ENCODE measurements at places on chromosomes 13 and 19.

GRCh38 chr13:24129914-24130774 is 30.4 kb upstream of the SPATA13 start:
- no peak for DNase-seq

- DNase-seq, result no peak
Observed at GRCh38 chr13:47898080-47898479, 103.0 kb downstream of the SUCLA2 start.

GRCh38 chr19:49315111-49315510 is 9.9 kb downstream of the SLC6A16 start:
- DNase-seq, result no peak

- no peak for DNase-seq
Observed at GRCh38 chr13:76053181-76053580, 417.1 kb downstream of the LMO7 start.

DNA sequence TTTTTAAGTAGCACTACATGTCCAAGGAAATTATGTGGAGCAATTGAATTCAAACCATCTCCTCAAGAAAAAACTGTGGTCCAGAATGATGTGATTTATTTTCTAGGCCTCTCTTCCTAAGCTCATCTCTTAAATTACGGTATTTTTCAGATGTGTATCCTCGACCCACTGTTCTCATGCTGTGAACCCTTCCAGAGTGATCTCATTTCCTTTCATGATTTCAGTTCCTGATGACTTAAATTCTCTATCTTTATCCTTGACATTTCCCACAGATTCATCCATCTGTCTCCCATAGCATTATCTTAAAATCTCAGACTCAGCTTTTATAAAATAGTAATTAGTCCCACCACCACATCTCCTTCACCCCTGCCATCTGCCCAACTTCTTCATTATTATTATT is 117.6 kb upstream of the SPRY2 start:
- DNase-seq, result no peak

DNA sequence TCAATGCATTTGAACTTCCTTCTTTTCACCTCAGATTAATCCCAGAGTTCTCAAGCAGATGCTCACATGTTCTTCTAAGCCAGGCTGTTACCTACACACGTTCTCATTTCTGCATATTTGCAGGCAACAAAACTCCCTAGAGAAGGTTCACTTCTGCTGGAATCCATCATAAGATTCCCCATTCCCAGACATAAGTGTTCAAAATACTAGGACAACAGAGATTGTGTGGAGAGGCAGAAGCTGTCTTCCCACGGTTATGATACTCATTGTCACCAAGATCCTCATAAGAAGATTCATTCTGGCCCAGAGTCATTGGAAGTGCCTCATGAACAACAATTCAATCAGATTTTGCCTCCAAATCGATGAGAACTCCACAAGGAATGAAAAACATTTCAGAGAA is 931.6 kb upstream of the MIR17HG start:
- no peak for DNase-seq

DNA sequence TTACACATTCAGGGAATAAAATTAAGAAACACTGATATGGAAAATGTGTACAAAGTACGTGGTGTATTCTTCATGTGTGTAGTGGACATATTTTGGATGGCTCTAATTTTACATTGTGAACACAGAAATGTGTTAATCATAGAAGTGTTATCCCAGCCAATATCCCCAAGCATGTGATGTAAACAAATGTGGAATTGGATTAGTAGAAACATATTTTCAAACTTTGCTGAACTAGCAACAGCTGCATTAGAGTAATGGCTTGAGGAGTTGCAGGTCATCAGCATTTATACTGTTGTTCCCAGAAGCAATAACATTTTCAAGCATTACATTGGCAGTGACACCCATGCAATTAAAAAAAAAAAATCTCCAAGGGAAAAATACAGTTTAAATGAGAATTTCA is 600.6 kb downstream of the SLITRK1 start:
- DNase-seq, result no peak
